ENCODE measurements at places on chromosomes 6 and 20.

DNA sequence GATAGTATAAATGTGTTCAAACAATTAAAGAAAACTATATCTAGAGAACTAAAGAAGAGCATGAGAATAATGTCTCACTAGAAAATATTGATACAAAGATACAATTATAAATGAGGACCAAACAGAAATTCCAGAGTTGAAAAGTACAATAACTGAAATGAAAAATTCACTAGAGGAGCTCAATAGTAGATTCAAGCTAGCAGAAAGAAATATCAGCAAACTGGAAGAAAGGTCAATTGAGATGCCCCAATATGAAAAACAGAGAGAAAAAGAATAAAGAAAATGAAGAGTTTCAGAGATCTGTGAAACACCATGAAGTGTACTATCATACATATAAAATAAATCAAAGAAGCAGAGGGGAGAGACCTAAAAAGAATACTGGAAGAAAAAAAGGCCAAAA, 18.0 kb upstream of the BRPF3 start:
- no peak for DNase-seq

DNA sequence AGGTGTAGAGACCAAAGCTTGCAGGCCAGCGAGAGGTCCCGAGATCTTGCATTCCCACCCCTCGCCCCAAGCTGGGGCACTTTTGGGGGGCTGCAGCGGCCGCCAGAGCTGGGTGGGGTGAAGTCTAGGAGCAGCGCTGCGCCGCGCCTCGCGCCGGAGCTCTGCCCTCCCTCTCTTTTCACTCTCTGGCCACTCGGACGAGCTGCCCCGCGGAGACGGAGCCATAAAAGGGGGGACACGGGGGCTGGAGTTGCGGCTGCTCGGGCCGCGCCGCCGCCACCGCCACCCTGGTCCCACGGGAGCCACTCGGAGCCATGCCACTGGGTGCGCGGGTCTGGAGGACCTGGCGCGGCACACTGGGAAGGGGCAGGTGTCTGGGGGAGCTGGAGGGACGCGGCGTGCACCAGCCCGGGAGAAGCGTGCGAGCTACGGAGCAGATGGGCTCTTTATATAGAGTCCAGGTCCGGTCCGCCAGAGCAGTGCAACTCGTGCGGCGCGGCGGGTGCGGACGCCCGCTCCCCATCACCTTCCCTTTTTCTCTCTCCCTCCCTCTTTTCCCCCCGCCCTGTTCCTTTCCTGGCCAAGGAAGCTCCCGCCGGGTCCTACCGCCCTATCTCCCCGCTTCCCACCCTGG, 687 bp upstream of the HTR1B start:
- no peak for DNase-seq

- DNase-seq: no peak
Observed at GRCh38 chr6:300494-301198, 8.4 kb downstream of the DUSP22 start.

GRCh38 chr6:73418081-73418741, 23.6 kb downstream of the DDX43 start:
- no peak for DNase-seq

- DNase-seq: no peak
Observed at GRCh38 chr6:83273596-83273995, 80.4 kb downstream of the RWDD2A start.

GRCh38 chr6:26473429-26473757, 15.6 kb downstream of the BTN2A1 start:
- no peak for DNase-seq

GRCh38 chr6:137763886-137764285, 103.2 kb upstream of the TNFAIP3 start:
- DNase-seq: no peak

GRCh38 chr6:33298773-33299236, at the start of gene RGL2:
RGL2 (minus strand) TSS chr6:33298942; CDS start chr6:33298610, 332 bp downstream.
- no peak for DNase-seq

All from CD4-positive, CD25-positive, alpha-beta regulatory T cell (primary cell).